ENCODE measurements at places on chromosomes 5 and 9. TPM values are rescaled to one million over a fixed set of nuclear protein-coding genes. Genes with fewer than 3 reads are reported as not detected.

DNA sequence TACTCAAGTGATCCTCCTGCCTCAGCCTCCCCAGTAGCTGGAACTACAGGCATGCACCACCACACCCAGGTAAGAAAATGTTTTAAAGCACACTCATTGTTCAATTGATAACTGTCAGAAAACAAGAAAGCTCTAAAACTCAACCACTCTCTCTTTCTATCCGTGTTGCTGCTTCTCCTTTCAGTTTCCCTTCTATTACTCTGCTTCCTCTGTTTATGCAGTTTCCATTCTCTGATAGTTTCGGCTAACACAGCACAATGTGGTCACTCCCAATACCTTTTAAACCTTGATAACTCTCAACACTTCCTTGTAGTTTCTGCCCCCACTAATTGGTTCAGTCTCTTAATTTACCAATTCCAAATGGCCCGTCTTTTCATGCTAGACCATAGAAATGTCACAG is 59.2 kb upstream of the NR4A3 start:
- DNase-seq = no peak

GRCh38 chr5:72346398-72346797 is 26.2 kb downstream of the PTCD2 start:
- no peak for DNase-seq

DNA sequence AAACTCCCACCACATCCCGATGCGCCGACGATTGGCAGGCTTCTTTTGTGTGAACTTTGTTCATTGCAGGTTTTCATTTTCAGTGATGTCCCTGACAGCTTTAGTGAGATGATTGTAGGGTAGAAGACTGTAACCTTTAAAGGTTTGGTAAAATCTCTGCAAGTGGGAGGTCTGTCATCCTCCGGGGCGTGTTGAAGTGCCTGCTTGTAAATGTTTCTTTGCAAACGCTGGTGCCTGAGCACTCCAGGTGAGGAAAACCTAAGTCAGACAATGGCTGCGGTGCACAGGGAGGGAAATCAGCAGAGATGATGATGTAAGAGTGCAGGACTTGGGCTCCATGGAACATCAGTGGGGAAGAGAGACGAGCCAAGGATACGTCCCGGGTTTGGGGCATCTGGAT is 228.1 kb downstream of the DRD1 start:
- DNase-seq = no peak

DNA sequence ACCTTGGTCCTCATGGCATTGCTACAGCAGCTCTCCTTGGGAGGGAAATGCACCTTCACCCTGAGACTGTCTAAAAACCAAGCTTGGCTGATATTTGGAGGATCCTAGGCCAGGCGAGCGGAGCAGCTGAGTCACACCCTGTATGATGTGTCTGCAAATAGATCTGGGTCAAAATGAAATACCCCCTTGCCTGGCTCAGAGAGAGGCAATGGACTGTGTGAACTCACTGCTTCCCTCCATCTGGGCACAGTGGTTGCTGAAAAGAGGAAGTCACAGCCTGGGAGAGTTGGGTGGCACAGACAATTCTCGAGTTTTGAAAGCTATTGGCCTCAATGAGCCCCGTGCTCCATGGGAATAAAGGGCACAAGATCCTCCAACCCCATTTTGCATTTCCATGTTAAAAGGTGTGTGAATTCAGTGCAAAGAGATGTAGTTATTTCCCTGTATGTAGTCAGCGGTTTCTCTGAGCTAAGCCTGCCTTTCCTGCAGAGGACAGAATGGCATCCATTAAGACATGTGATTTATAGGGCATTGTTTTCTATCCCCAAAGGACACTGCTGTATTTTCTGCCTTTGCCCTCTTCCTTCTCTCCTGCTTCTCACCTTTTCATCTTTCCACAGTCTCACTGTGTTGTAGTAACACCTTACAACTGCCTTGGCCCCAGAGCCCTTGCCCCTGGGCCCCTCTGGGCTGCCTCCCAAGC is 177.2 kb downstream of the GADD45G start:
- DNase-seq = peak; percentile 9

The C5orf52 gene
- total RNA-seq = not detected

GRCh38 chr5:151051931-151052608 is 28.8 kb downstream of the TNIP1 start:
- no peak for DNase-seq

The CDH9 gene
- total RNA-seq = not detected

The GFPT2 gene
- total RNA-seq = 0.45 TPM

The MOB3B gene
- total RNA-seq = 2.3 TPM

DNA sequence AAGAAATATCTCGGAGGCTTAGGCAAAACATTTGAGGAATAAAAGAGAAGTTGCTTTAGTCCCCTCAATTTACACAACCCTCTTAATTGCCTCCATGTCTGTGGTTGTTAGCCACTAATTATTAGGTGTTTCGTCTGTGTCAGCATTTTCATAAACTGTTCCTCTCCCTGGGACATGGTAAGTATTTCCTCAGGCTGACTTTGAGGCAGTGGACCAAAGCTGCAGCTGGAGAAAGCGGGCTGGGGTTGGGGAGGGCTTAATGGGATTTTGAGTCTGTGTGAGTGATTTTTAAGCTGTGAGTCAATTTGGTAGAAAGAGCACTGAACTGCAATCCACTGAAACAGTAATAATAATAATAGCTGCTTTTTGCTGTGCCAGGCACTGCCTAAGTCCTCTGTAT is 13.0 kb upstream of the TTC1 start:
- DNase-seq = no peak

DNA sequence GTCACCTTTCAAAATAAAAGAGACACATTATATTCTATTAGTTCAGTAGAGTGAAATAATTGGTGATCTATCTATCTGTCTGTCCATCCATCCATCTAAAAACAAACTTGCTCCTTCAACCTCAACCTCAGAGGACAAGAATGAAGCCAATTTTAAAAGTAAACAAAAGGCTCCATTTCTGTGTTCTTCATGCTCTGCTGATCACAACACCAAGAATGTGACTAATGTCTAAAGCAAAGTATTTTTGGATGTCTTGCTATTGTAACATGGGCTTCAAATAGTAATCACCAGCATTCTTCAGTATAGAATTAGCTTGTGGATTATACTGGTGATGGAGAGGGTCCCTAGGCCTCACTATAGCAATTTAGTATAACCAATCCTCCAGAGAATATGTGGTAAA is 1304.4 kb downstream of the MAT2B start:
- DNase-seq = no peak

The TMEM171 gene
- total RNA-seq = not detected

- DNase-seq = no peak
Observed at GRCh38 chr9:127909839-127910273, 7.0 kb downstream of the ST6GALNAC4 start.

The SREK1 gene
- 76.2 TPM for total RNA-seq

DNA sequence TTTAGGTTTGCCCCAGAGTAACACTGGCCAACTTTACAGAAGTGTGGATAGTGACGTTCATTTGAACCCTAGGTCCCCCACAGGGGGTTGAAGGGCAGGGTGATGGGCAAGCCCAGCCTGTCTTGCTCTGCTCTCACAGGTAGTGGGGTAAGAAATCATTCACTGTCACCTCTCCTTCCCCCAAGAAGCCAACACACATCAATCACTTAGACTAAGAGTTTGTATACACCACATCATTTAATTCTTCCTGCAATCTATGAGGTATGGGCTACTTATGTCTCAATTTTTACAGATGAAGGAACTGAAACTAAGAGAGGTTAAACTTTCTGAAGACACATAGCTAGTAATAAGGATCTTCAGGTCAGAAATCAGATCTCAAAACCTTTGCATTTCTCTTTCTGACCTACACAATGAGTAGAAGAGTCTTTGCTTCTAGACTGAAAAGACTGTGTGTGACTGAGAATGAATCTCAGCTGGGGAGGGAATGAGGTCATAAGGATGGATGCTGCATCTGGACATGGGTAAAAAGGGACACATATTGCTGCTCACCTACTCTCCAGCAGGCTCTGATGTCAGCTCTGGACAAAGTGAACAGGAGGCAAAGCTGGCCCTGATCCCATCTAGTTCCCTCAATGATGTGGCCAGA is 81.0 kb upstream of the EQTN start:
- DNase-seq = no peak

DNA sequence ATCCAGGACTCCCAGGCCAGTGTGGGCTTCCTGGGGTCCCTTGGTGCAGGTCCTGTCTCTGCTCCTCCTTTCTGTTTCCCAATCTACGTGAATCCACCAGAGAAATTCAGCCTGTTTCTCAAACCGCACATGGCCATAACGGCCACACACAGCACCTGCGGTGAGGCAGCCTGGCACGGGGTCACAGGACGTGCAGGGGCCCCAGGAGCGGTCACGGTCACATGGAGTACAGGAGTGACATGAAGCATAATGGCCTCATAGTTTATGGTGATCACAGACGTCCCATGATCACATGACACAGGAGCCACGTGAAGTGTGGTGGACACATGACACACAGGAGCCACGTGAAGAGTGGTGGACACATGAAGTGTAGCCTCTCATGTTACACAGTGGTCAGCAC is 248.5 kb upstream of the IRX4 start:
- DNase-seq = no peak

DNA sequence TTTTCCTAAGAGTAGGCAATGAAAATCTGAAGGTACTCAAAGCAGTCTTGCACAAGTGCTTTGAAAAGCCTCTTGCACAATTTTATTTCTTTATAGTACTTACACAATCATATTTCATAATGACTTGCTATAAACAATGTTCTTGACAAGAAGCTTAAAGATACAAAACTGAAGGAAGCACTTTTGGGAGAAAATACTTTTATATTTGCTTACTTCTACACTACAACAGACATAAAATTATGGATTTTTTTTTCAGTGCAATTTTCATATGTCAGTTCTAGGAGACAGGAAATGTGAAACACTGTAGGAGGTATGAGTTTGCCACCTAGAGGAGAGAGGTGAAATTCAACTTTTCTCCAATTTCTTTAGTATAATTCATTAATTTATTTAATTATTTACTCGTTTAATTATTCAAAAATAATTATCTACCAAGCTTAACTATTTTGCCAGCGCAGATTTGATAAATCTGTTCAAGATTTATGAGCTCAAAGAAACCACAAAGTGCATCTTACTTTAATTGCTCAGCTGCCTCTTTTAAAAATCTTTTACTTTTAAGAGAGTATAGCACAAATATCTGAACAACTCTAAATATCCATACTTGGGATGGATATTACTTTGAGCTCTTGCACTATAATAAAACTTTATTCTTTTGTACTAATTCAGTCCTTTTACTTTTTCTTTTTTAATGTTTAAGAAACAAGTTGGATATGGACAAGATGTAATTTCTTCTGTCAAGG is 29.0 kb upstream of the CDKN2B start:
- no peak for DNase-seq

- no peak for DNase-seq
Observed at GRCh38 chr9:37174247-37174646, 53.9 kb downstream of the ZCCHC7 start.

DNA sequence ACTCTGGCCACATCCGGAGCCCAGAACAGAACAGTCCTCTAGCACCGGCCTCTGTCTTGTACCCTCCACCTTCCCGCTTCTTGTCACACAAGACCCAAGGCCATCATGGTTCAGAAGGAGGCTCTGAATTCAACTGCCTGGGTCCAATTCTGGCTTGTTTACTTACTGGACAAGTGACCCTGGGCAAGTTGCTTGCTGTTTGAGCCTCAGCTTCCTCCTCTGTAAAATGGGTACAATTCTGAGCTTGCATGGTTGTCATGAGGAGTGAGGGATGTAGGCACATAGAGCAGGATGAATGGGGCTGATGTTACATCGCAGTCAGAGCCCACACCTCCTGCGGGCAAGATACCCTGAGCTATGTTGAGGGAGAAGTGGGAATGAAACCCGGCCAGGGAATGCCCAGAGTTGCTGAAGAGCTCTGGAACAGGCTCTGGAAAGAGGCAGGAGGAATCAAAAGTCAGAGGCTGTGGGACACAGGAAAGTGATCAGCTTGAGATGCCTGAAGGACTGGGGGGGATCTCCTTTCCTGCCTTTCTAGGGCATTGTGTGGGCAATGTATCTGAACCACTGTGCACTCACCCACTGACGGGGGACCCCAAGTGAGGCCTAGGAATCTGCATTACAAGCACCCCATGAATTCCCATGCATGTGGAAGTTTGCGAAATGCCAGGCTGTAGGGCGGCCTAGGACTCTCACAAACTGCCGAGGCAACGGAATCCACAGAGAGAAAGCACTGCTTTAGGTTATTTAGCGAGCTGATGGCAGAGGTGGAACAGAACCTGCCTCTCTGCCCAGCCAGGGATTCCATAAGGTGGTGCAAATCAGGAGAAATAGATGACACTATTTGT is 29.4 kb upstream of the IL17B start:
- DNase-seq = no peak

DNA sequence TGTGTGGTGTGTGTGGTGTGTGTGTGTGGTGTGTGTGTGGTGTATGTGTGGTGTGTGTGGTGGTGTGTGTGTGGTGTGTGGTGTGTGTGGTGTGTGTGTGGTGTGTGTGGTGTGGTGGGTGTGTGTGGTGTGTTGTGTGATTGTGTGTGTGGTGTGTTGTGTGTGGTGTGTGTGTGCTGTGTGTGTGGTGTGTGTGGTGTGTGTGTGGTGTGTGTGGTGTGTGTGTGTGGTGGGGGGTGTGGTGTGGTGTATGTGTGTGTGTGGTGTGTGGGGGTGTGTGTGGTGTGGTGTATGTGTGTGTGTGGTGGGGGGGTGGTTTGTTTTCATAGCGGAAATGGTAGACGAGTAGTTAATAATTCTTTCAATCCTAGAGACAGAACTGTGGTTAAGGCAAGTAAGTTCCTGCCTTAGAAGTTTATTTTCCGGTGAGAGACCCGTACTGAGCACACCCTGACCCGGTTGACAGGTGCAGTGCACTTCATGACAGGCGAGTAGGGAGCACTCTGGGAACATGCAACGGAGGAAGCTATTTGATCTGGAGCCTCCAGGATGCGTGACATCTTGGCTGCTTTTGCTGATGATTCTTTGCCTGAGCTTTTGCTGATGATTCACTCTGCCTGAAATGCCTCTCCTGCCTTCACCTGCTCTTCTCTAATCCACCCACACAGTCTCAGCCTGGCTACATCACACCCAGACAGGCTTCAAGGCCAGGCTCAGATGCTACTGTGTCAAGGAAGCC is 21.7 kb upstream of the FAT2 start:
- DNase-seq = peak; percentile 65

GRCh38 chr9:114371343-114371944 is 16.3 kb downstream of the AKNA start:
- no peak for DNase-seq

Measured in activated naive CD4-positive, alpha-beta T cell treated with anti-CD3 and anti-CD28 coated beads, Interleukin-2, amount 50 U/mL, for 72 hours (primary cell).